Stimulated activated CD8-positive, alpha-beta memory T cell treated with anti-CD3 and anti-CD28 coated beads, Interleukin-4, amount 100 ng/mL, for 1 hour (primary cell): ENCODE measurements at places on chromosomes 5 and 9.

DNA sequence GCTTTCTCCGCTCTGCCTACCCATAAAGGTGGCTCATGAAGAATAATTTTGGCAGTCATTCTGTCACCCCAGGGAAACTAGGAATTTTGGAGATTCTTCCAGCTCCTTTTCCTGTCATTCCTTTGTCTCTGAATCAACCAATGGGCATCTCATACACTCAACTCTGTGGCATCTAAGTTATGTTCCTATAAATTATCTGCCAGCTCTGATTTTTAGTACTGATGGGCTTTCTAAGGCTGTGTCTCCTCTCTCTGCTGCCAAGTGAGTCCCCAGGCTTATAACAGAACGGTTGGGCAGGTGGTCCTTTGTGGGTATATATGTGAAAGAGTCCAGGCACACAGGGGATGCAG, 226.8 kb downstream of the NMUR2 start:
- no peak for DNase-seq

DNA sequence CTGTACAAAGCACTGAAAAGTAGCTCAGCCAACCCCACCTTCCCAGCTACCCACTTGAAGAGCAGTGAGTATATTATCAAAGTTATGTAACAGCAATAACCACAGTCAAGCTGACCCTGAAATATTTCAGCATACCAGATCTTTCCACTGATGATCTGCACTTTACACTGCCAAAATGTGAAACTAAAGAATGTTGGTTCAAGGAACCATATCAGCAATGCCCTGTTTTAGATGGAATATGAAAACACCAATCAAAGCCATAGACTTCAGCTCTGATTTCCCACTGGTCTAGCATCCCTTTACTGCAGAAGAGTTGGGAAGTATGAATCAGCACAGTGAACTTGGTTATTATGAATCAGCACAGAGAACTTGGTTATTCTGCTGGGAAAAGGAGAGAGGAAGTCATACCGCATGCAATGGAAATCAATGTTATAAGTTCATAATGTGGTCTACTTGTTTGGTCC, 20.0 kb downstream of the CEMIP2 start:
- DNase-seq = no peak

DNA sequence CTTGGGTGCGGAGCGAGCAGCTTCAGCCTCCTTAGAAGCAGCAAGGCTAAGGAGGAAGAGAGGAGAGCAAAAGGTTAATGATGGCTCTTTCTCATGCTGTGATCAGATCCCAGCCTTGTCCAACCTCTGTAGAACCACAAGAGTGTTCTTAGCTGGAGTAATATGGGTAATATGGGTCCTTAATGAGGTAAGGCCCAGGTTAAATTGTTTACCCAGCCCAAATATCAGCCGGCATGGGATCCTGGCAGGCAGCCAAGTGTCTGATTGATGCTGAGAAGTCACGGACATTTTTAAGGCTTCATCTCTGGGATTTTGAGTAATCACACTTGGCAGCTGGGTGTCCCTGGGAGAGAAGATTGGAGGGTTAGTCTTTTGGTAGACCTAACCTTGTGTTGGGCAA, 32.3 kb downstream of the GLRA1 start:
- DNase-seq = no peak

DNA sequence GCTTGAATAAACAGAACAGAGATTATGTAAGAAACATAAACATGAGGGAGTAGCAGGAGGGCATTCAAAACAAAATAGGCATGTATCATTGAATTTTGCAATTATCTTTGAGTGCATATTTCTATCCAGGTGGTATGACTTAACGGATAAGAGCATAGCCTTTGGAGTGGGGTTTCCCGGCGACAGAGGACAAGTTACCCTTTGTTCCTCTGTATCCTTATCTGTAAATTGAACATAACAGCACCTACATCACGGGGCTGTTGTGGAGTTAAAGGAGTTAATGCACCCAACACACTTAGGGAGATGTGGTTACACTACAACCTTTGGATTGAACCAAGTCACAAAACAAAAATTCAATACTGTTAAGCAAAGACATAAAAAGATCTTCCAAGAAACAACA, 314.6 kb upstream of the KIF2A start:
- no peak for DNase-seq

DNA sequence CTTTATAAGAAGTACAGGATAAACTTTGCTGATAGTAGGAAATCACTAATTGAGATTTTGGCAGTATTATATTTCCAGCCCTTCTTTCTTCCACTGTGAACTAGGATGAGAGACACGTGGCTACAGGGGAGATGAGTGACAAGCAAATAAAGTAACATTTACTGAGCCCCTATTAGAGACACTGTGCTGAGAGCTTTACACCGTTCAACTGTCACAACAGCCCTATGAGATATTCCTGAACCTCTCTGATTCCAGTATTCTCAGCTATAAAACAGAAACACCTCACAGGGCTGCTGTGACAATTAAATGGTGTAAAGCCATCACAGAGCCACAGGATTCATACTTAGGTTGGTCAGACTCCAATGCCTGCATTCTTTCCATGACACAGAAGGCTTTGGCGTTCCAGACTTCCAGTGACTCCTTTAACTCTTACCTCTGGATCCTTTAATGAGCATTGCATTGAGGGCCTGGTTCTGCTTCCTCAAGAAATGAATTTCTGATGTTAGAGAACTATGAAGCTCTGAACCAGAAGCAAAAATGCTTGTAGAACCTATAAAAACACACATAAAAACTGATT, 169.0 kb downstream of the CDK5RAP2 start:
- DNase-seq = no peak
